ENCODE measurements at places on chromosomes 2 and 18. TPM values are rescaled to one million over a fixed set of nuclear protein-coding genes. Genes with fewer than 3 reads are reported as not detected.

GRCh38 chr2:216742411-216742810, 47.1 kb upstream of the IGFBP5 start:
- DNase-seq = no peak

GRCh38 chr2:16142383-16143361, 202.3 kb downstream of the MYCN start:
- no peak for DNase-seq

DNA sequence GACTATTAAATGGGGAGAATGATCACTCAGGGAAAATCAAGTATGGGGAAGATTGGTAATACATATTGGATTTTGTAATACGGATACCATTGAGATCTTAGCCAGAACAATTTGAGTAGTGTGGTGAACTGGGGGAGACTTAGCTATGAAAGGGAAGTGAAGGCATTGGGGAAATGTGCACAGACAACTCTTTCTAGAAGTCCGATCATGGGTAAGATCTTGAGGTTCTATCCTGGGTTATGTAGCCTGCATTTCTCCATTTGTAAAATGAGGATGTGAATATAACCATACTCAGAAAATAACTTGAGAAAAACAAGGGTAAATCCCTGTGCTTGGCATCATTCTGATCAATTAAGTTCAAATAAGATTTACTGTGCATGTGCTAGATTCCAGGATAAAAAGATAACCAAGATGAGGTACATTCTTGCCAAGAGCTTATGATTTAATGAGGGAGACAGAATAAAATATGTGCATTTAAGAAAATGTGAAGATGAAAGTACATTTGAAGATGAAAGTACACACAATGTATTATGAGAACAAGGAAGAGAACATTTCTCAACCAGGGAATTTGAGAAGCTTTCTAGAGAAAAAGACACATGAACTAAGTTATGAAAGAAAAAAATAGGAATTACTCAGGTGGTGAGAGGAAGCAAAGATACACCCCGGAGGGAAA, 49.5 kb downstream of the SLC40A1 start:
- DNase-seq = no peak

- DNase-seq = no peak
These were observed 30.9 kb downstream of the CENPO start for GRCh38 chr2:24824071-24824588.

GRCh38 chr2:208189069-208189809, 591 bp downstream of the C2orf80 start:
- no peak for DNase-seq

GRCh38 chr2:138219961-138220360, 255.7 kb downstream of the HNMT start:
- DNase-seq = no peak

DNA sequence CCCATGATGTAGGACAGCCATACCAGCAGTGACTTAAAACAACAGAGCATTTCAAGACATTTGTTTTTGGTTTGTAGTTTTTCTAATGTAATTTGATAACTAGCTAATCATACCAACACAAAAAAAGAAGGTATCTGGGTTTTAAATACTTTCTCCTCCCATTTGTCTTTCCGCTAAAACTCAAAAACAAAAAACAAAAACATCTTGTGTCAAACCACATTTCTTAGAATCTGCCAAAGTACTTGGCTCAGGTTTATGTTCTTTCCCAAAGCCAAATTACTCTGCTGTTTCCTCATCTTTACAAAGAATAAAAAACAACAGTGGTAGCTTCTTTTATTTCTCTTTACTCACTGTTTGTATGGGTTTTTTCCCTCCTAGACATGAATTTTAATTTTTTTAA, 71.5 kb downstream of the GREB1L start:
- no peak for DNase-seq

GRCh38 chr2:122414902-122415301, 659.5 kb downstream of the TSN start:
- no peak for DNase-seq

DNA sequence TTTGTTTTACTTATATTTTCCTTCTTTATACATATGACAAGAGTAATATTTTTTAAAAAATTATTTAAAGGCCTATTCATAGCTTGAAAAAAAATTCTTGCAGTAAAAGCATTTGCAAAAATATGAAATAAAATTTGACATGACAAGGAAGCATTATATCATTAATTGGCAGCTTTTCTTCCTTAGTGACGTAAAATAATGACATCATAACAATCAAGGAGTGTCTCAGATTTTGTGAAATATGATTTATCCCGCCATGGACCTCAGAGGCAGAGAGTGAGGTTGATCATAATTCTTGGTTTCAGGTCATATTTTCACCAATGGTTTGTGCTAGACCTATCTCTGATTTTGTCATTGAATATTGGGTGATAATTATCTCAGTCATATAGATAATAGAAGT, 176.0 kb downstream of the MIB1 start:
- no peak for DNase-seq

- no peak for DNase-seq
These were observed 55.7 kb upstream of the PDE1A start for GRCh38 chr2:182482511-182482910.

GRCh38 chr2:55111570-55112228, 61.4 kb upstream of the RTN4 start:
- peak; percentile 95 for DNase-seq

GRCh38 chr2:85397925-85398331, 12.2 kb downstream of the CAPG start:
- DNase-seq = no peak

GRCh38 chr18:35603008-35603407, 21.5 kb downstream of the GALNT1 start:
- no peak for DNase-seq

- no peak for DNase-seq
These were observed 66.7 kb downstream of the FECH start for GRCh38 chr18:57519668-57520424.

The DCDC2C gene
- not detected for total RNA-seq

Data from A172 (cell line).